Stimulated activated CD8-positive, alpha-beta memory T cell treated with anti-CD3 and anti-CD28 coated beads, Interleukin-4, amount 100 ng/mL, for 1 hour (primary cell): ENCODE measurements at places on chromosomes 5 and 9.
A peak's percentile ranks its signal among the peaks of the same experiment; 100 is the strongest.

GRCh38 chr5:73183481-73183891 lies 10.5 kb downstream of the TMEM174 start:
- DNase-seq, result no peak

- no peak for DNase-seq
These were observed 63.7 kb upstream of the NEURL1B start for GRCh38 chr5:172577267-172577909.

DNA sequence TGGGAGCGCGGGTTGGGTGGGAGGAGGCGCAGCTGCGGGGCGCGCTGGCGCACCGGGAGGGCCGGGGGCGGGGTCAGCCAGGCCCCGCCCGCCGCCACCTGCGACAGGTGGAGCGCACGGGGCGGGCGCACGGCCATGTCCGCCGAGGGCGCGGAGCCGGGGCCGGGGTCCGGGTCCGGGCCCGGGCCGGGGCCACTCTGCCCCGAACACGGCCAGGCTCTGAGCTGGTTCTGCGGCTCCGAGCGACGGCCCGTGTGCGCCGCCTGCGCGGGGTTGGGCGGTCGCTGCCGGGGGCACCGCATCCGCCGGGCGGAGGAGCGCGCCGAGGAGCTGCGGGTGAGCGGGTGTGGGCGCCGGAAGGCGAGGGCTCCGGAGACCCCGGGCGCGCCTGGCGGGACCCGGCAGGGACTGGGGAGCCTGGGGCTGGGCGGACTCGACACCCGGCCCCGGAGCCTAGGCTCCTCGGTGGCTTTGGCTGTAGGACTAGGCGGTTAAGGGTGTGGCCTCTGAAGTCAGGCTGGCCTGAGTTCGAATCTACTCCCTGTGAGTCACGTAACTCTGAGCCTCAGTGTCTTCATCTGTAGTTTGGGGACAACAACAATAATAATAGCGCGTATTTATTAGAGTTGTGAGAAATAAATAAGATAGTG lies at the start of gene BSPRY:
Gene BSPRY (plus strand): TSS at position 97 of the 650 bp plus-strand sequence. CDS start 39 bp downstream, at position 136.
- DNase-seq, result no peak

- no peak for DNase-seq
These were observed 8.4 kb upstream of the TNC start for GRCh38 chr9:115126404-115126803.

DNA sequence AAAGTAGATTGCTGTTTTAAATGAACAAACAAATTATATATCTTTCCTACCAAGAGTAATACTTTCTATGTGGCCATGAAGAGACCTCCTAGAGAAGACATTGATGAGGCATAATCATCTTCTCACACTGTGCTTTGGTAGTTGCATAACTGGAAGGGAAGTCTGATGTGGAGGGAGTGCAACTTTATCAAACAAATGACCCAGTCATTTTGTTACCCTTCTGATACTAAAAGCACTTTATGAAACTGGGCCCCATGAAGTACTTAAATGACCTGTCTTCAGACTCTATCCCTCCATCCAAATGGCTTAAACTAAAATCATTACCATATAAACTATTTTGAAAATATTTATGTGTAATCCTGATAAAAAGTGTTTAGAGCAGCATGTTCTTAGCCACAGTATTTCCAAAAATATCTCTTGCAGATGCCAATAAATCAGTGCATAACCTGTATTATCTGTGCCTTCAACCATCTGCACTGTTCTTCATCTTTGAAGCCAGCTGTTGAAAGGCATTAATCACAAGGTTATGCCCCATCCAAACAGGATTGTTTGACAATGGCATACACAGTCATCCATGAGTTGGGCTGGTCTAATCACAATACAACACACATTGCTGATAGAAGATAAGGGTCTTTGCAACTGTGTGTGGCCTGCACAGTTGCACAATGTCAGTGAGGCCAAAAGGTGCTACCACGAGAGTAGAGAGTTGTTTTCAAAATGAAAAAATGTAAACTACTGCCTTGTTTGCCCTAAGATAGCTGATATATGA lies 31.9 kb upstream of the MIER3 start:
- DNase-seq, result no peak

GRCh38 chr5:126961702-126962101 lies 68.7 kb downstream of the MARCHF3 start:
- DNase-seq, result no peak

DNA sequence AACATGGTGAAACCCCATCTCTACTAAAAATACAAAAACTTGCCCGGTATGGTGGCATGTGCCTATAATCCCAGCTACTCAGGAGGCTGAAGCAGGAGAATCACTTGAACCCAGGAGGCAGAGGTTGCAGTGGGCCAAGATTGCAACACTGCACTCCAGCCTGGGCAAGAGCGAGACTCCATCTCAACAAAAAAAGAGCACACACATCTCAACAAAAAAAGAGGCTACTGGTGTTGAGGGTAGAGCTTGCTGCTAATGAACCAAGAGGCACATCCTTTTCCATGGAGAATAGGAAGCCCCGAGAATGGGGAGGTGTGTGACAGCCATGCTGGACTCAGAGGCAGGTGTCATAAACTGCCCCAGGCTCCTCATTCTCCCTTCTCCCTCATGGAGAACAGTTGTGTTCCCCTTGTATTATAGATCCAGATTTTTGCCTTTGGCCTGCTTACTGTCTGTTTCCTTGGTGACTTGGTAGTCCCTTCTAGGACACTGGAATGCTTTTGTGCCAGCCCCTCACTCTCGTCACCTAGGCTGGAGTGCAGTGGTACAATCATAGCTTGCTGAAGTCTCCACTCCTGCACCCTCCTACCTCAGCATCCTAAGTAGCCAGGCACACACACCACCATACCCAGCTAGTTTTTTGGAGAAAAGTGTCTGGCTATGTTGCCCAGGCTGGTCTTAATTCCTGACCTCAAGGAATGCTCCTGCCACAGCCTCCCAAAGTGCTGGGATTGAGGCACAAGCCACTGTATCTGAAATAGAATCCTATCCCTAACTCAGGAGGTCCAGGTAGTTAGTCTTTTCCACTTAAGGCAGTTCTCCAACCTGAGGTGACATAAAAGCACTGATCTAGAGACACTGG lies 5.1 kb downstream of the RPL12 start:
- no peak for DNase-seq

DNA sequence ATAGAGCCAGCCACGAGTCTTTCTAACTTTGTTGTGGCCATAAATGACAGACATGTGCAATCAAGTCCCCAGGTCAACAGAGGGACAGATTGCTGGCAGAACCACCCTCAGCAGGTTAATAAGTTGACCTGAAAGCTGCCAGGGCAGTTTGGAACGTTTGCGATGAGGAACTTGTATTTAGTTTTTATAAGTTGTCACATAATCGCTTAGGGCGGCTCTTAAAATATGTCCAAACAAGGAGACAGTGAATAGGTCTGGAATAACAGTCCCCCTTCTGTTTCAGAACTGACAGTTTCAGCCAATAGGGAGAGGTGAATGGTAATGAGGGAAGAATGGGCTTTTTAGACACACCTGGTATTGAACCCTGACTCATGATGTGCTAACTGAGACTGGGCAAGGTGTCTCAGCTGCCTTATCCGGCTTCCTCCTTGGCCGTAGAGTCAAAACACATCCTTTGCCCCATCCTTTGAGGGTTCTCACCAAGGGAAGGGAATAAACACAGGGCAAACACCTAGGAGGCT lies 33.6 kb upstream of the GABRP start:
- DNase-seq, result no peak

DNA sequence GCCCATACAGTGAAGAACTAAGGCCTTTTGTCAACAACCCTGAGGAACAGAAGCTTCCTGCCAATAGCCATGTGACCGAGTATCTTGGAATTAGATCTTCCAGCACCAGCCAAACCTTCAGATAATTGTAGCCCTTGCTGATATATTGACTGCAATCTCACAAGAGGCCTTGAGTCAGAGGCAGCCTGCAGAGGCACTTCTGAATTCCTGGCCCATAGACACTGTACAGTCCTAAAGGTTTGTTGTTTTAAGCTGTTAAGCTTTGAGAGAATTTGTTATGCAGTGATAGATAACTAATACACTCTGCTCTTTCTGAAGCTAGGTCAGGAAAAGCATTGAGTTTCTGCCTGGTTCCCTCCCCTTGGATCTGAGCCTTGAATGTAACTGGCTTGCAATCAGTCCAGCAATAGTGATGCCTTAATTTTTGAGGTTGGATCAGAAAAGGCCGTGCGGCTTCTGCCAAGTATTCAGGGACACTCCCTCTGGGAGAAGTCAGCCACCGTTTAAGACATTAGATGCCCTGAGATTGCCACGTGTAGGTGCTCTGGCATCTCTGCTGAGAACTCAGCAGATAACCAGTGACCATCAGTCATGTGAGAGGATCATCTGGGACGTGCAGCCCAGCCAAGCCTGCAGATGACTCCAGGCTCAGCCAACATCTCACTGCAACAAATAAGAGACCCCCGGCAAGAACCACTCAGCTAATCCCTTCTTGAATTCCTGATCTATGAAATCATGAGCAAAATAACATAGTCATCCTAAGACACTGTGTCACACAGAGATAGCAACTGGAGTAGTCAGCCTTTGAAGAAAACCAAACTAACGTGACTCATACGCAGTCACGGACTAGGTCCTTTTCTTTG lies 126.8 kb upstream of the STC2 start:
- no peak for DNase-seq

GRCh38 chr9:126874546-126875314 lies 14.3 kb downstream of the ZBTB34 start:
- DNase-seq, result no peak

DNA sequence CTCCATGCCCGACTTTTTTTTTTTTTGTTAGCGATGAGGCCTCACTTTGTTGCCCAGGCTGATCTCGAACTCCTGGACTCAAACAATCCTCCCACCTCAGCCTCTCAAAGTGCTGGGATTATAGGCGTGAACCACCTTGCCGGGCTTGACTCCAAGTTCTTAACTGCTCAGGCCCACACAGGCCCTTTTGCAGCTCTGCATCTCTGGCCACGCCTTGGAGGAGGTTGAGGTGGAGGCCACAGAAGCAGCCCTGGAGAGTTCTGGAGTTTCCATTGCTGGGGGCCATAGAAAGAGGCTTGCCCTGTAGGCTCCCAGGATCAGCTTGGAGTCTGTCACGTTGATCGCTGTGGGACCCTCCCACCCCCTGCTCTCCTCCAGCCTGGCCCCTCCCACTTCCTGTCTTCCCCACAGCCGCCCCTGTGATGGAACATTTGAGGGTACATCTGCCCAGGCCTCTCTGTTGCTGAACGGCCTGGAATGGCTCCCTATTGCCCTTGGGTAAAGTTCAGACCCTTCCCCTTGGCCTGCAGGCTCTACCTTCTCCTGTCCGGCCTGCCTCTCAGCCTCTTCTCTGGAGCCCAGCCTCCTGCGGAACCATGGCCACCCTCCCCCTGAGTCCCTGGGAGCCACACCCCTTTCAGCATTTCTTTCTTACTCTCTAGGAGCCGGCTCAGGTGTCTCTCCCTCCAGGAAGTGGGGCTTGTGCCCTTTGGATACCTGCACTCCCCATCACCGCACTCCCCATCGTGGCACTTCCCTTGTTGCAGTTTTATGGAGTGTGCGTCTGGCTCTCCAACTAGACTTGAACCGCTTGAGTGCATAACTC lies 30.4 kb upstream of the IER5L start:
- DNase-seq, result peak; percentile 20

DNA sequence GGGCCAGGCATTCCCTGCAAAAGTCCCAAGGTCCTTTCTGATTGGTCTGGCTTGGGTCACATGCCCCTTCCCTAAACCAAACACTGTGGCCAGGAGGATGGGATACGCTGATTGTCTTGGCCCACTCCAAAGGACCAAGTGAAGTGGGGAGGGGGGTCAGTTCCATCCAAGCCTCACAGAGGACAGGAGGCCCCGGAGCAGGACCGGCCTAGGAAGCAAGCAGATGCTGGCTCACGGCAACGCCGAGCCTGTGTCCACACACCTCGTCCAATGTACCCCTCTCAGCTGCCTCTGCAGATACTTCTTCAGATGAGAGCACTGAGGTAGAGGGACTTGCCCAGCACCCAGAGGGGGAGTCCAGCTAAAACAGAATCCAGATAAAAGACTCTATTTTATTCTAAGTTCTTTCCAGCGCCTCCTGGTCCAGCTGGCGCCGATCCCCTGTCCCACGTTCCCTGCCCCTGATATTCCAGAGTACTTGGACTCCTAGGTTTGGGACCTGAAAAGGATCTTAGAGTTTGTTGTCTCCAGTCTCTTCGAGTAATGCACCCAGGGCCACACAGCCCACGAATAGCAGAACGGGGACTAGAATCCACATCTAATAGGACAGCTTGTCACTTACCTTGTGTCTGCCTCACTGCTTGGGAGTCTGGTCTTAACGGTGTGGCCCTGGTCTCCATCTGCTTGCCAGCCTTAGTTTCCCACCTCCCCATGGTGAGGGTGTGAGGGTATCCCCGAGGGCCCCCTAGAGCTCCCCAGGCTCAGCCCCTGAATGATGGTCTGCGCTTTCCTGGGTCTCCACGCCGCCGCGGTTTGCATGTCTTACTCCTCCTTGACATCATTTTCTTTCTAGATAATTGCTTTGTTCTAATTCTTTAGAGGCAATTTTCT lies 72.4 kb upstream of the UNC5A start:
- no peak for DNase-seq

DNA sequence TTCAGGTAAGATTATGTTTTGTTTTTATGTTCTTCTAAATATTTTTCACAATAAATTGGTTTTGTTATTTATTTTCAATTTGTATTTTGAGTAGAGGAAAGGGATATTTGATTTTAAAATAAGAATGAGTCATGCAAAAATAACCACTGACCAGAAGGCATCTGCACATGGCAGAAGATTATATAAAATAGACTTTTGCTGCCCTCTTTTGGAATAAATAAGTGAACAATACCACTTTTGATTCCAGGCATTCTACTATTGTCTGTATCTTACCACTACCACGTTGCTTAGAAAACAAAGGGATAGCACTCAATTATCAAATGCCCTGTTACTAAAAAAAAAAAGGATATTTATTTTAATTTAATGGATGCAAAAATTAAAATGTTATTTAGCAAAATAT lies 227.3 kb upstream of the ITGA1 start:
- DNase-seq, result no peak

DNA sequence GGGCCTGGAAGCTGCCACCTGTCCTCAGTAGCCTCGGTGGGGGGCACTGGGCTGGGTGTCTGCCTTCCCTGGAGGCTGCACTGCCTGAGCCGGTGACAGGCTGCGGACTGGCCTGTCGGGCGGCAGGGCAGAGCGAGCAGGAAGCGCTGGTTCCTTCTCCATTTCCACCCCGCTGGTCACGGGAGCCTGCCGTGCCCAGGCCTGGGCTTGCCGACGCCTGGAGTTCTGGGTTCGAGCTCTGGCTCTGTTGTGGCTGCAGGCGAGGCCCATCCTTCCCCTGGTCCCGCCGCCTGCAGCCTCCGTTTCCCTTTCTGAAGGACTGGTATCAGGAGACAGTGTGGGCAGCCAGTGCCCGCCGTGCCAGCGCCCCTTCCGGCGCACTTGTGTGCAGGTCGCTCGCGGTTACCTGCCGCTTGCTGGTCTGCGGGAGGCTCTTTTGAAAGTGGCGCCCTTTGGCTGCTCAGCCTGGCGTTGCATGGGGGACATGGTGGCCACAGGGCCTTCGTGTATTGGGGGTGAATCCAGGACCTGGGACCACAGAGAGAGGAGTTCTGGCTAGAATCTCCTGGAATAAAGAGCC lies 34.0 kb downstream of the RXRA start:
- no peak for DNase-seq
